ENCODE measurements at places on chromosomes 13 and 19. TPM values are rescaled to one million over a fixed set of nuclear protein-coding genes. Genes with fewer than 3 reads are reported as not detected.

ARID3A gene
- 4.1 TPM for total RNA-seq

NCAN gene
- not detected for total RNA-seq

CYP2A7 gene
- total RNA-seq, result not detected

RGL3 gene
- 2.2 TPM for total RNA-seq

PCSK4 gene
- 1.9 TPM for total RNA-seq

LENG9 gene
- 7.2 TPM for total RNA-seq

- DNase-seq, result no peak
Observed at GRCh38 chr13:51957377-51958216, 53.7 kb downstream of the ATP7B start.

DNA sequence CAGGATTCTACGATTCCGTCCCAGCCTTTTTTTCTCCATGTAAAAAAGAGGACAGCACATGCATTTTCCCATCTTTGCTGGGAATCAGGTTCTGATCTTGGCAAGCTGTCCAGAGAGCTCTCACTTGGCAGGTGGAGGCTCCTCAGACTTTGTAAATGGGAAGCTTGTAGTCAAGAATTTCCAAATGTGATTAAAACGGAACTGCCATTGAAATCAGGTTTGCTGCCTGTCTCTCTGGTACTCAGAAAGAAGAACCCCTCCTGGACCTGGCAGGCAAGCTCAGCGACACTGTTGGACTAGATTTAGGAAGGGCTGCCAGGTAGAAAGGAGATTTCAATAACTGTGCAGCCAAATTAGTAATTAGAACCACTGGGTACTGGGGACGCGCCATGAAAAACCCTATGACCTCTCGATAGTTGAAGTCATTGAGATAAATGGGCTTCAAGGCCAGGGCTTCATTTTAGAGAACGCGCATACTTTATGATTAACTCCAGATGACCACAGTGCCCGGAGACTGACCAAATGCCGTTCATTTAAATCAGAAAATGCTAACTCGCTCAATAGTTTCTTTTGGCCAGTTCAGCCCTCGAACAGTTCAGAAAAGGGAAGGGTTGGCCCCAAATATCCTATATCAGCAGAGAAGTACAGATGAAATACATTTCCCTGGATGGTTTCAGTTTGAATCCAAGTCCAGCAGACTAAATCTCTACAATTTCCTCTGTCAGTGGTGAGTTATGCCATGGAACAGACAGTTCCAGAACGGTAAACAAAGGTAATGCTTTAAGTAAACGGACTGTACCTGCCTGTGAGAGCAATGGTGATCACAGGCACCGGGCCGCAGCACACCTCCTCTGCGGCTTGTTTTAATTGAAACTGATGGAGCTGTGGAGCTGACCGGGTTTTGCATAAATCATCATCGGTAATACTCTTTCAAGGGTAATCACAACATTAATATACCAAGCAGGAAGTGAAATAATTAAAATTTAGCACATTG is 517.4 kb downstream of the RFC3 start:
- DNase-seq, result no peak

- DNase-seq, result no peak
Observed at GRCh38 chr19:46036744-46037128, 4.1 kb downstream of the IGFL4 start.

DNA sequence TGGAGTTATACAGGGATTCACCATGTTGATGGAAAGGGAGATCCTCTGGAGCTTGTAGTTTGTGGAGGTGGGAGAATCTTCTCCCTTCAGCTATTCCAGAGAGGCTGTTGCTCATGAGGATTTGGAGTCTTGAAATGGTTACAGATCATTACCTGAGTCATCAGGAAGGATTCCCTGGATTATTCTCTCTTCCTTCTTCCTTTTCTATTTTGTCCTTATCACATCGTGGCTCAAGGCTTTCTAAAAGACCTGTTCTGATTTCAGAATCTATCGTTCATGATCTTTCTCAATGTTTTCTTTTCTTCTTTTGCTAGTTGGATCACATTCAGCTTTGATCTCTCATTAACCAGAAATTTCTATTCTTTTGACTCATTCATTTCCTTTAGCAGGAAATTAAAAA is 196.0 kb downstream of the KLF5 start:
- no peak for DNase-seq

DNA sequence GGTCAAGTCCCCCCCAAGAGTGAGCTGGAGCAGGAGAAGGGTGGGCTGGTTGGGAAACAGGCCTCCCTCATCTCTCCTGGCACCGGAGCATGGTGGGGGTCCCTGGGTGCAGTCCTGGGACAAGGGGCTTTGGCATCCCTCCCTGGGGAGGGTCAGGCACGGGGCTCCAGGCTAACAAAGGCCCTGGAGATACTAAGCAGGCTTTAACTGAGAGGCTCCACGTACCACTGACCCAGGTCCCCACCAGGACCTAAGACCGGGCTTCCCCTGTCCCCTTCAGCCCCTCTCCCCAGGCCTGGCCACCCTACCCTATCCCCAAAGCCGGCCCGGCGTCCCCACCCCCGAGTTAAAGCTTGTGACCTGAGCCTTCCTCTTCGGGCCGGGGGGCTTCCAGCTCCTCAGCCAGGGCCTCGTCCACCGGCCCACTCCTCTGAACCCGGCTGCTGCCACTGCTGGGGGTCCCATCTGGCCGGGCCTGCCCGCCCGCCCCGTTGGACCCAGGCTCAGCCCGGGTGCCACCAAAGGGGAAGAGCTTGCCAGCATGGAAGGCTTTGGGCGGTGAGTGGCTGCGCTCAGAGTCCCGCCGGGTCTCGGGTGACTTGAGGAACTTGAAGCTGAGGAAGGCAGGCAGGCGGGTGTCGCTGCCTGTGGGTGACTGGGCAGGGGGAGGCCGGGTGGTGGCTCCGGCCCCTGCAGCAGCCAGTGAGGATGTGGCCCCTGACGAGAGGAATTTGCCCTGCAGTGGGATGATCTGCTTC is 10.1 kb downstream of the ANO8 start:
- DNase-seq, result no peak

GRCh38 chr19:20359933-20360720 is 193.1 kb downstream of the ZNF486 start:
- DNase-seq, result no peak

DNA sequence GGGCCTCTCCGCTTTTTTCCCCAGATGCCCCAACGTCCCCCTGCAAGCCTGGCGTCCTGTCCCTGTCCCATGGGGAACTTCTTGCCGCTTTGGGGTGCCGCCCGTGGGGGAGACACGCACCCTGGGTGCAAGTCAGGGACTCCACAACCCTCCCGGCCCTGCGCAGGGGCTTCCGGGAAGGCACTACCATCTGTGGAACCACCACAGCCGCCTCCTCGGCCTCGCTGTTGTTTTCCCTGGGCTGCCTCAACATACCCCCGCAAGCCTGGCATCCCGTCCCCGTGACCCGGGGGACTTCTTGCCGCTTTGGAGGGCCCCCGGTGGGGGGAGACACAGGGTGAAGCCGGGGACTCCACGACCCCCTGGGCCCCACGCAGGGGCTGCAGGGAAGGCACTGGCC is 238.4 kb downstream of the TUBA3C start:
- no peak for DNase-seq

DNA sequence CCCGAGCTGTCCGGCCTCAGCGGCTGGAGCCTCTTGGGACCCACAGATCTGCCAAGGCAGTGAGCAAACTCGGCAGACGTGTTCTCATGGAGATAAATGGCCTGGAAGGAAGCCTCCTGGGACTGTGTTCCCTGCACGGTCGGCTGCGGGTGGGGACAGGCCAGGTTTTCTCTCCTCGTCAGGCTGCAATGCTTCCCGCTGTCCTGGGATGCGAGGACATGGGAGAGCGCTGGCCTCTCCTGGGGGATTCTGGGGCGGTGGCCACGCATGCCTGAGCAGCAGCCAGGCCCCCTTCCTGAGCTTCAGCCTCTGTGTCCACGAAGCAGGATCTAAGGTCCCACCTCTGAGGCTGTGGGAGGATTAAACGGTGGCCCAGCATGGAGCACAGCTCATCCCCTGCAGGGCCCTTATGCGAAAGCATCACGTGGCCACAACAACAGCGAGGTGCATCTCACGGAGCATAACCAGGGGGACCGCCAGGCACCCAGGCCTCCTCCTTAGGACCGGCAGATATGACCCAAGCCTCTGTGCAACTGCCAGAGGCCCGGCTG is 21.2 kb upstream of the C13orf46 start:
- no peak for DNase-seq

DNA sequence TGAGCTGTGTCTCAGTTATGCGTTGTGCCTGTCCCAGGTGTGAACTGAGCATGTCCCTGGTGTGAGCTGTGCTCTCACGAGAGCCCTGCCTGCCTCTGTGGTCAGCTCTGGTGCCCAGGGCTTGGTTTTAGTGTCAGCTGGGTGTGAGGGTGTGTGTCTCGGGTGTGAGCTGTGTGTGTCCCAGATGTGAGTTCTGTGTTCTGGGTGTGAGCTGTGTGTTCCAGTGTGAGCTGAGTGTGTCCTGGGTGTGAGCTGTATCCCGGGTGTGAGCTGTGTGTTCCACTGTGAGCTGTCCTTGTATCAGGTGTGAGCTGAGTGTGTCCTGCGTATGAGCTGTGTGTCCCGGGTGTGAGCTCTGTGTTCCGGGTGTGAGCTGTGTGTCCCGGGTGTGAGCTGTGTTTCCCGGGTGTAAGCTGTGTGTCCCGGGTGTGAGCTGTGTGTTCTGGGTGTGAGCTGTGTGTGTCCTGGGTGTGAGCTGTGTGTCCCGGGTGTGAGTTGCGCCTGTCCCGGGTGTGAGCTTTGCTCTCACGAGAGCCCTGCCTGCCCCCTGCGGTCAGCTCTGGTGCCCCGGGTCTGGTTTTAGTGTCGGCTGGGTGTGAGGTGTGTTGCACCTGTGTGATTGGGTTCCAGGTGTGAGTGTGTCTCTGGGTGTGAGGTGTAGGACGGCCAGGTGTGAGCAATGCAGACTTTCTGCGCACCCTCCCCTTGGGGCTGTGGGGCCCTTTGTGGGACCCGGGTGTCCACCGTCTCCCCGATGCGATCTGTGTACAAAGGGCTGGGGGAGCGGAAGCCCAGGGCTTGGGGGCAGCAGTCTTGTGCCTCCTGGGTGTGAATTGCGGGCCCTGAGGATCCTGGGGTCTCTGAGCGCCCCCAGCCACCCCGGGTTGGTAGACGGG is 7.1 kb upstream of the PEAK3 start:
- DNase-seq, result no peak

Measured in SK-MEL-5 (cell line).